Activated T-cell treated with anti-CD3 and anti-CD28 coated beads for 48 hours (primary cell): ENCODE measurements at places on chromosomes 7 and 10.
A peak's percentile ranks its signal among the peaks of the same experiment; 100 is the strongest.

DNA sequence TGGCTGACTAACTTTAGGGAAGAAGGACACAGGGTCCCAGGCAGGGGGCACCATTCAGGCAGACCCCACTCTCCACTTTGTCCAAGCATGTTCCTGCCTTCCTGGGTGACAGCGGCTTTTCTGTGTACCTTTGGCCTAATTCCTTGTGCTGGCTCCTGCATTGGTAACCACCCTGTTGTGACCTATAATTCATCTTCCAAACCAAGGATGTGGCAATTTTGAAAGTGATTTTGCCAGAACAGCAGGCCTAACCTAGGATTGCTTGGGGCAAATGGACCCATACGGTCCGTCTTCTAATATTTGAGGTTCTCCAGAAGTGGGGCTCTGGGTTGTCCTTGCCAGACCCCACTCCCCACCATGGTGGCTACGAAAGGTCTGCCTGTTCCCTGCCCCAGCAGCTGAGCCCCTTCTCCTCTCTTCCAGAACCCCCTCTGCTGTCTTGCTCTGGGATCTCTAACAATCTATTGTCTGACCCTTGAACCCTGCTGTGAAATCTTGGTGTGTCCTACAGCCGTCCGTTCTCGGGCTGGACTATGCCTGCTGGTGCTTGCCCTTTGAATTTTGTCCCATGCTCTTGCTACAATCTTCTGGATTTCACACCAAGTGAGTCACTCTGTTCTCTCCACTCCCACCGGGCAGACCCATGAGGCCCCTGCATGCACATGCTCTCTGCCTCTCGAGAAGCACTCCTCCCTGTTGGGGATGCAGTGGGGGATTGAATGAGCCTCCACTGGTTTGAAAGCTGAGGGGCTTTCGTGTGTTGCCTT lies 316.0 kb downstream of the CXCL12 start:
- DNase-seq = no peak

GRCh38 chr10:35558276-35558675 lies 46.9 kb upstream of the GJD4 start:
- no peak for DNase-seq

- DNase-seq = no peak
Measured at GRCh38 chr10:50850578-50851230, 34.7 kb downstream of the A1CF start.

DNA sequence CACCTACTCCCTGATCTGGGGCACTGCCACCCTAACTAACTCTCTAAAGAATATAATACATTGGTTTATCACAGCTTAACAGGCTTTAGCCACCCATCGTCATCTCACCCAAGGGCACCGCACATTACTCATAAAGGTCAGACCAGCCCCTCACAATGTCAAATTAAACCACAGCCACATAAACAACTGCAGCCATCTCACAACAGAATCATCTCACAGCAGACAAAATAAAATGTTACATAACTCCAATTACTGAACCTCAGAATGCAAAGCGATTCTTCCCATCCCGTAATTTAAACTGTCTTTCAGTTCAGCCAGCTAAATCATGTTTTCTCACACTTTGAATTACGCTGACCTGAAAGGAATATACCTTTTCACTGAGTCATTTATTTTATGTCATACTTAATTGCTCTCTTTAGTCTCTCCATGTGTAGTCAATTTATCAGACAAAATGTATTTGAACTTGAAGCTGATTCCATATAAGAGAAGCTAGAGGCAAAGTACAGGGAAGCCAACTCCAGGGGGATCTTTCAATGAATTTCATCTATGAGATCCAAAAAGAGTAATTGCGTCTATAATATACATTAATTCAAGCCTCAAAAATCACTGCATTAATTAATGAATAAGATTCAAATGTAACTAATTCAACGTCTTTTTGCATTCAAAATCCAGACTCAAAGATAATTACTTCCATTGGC lies 96.9 kb upstream of the NEBL start:
- DNase-seq = no peak

DNA sequence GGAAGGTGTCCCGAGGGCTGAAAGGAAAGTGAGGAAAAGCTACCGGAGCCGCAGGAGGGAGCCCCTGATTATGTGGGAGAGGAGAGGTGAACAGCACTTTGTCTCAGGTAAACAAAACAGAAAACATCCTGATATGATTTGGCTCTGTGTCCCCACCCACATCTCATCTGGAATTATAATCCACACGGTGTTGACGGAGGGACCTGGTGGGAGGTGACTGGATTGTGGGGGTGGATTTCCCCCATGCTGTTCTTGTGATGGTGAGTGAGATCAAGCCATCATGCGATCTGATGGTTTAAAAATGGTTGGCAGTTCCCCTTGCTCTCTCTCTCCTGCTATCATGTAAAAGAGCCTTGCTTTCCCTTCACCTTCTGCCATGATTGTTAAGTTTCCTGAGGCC lies 3.0 kb downstream of the POLD2 start:
- no peak for DNase-seq

- no peak for DNase-seq
Measured at GRCh38 chr7:54112567-54112966, 429.6 kb upstream of the VSTM2A start.

DNA sequence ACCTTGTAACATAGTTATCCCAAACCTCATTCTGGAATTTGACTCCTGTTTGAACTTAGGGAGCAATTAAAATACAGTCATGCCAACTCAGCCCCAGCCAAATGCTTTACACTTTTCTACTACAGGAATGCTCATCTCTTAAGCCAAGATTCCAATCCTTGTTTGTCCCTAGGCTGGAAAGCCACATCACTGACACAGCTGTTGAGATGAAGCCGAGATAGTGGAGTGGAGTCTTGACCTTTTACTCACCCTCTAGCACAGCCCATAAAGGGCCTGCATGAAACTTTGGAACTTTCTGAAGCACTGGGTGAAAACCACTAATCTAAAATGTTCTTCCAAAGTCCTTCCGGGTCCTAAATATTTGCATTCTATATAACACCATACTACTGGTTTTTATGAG lies 247.3 kb downstream of the ETV1 start:
- no peak for DNase-seq

GRCh38 chr10:31749301-31749700 lies 179.3 kb downstream of the ARHGAP12 start:
- DNase-seq = no peak

DNA sequence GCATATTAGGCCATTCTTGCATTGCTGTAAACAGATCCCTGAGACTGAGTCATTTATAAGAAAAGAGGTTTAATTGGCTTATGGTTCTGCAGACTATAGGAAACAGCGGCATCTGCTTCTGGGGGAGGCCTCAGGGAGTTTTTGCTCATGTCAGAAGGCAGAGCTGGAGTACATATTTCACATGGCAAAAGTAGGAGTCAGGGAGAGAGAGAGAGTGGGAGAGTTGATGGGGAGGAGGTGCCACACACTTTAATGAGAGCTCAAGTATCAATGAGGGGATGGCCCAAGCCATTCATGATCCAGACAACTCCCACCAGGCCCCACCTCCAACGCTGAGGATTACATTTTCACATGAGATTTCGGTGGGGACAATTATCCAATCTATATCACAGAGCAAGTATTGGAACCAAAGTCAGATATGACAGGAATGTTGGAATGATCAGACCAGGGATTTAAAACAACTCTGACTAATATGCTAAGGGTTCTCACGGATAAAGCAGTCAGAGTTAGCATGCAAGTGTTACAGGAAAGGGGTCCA lies 795.3 kb upstream of the CELF2 start:
- no peak for DNase-seq

- DNase-seq = no peak
Measured at GRCh38 chr7:130324306-130324943, 20.2 kb upstream of the CPA5 start.

- no peak for DNase-seq
Measured at GRCh38 chr10:101817337-101818118, 716 bp downstream of the OGA start.

GRCh38 chr7:155228459-155228845 lies 69.2 kb upstream of the INSIG1 start:
- no peak for DNase-seq

DNA sequence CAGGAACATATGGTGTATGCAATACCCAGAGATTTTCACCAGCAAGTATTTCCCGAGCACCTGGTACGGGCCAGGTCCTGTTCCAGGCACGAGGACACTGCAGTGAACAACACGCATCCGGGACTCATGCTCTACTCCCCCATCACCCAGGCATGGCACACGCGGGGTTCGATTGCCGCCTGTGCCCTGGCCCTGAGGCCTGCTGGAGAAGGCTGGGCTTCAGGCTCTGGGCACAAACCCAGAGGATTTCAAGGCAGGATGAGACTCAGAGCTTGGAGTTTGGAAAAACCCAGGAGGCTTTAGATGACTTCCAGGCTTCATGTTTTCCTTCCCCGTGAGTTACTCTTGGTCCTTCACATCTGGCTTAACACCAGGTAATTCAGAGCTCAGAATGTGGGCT lies 143.5 kb downstream of the NEURL1 start:
- no peak for DNase-seq

- no peak for DNase-seq
Measured at GRCh38 chr10:111247781-111248389, 171.1 kb downstream of the ADRA2A start.

DNA sequence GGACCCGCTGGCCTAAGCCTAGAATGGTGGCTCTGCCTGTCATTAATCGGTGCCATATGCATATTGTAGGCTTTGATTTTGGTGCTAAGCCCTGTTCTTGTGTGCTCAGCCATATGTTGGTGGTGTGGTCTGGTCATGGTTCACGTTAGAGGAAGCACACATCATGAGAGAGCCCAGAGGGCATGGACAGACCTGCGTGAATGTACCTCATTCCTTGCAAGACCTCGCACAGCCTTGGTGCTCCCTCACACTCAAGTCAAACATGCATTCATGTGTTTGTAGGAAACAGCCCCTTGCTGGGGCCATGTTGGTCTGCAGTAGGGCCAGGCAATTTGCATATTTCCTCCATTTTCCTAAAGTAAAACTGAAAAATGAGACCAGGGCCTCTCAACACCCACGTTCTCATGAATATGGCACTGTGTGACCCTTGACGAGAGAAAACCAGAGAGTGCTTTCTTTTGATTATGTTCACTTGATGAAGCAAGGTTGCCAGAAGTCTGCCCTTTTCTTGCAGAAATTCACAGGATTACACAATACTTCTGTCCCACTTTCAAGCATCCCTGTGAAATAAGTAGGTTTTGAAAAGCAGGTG lies 268.7 kb downstream of the CELF2 start:
- no peak for DNase-seq

GRCh38 chr10:96619120-96619519 lies 32.3 kb upstream of the TM9SF3 start:
- DNase-seq = no peak

DNA sequence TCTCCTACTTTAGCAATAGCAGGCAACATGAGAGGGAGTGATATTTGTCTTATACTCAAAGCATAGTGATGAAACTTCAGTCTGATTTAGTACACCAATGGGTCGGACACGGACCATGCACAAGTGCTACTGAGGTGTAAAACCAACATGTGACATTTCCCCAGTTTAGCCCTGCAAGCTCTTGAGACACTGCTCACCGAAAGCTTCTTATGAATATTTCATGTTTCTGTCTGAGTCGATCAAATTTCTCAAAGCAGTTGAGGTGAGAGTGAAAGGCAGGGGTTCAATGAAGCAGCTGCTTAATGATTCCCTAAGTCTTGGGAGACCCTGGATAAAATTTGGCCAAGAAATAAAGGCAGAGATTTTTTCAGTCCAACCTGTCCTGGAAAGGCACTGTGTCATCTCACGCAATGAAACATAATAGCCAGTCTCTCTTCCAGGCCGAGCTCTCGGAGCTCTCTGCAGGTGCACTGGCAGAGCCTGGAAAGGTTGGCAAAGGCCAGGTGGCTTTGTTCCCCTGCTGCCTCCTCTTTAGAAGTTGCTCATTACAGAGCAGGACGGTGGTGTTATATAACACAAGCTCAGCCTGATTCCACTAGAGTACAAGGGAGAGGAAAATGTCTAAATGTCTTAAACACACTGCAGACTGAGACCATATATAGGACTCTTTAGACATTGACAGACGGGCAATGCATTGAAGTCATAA lies 33.9 kb upstream of the XPNPEP1 start:
- DNase-seq = no peak

- DNase-seq = no peak
Measured at GRCh38 chr10:48317321-48317990, 11.0 kb downstream of the MAPK8 start.

GRCh38 chr10:72085864-72086465 lies 2.4 kb downstream of the SPOCK2 start:
- no peak for DNase-seq

DNA sequence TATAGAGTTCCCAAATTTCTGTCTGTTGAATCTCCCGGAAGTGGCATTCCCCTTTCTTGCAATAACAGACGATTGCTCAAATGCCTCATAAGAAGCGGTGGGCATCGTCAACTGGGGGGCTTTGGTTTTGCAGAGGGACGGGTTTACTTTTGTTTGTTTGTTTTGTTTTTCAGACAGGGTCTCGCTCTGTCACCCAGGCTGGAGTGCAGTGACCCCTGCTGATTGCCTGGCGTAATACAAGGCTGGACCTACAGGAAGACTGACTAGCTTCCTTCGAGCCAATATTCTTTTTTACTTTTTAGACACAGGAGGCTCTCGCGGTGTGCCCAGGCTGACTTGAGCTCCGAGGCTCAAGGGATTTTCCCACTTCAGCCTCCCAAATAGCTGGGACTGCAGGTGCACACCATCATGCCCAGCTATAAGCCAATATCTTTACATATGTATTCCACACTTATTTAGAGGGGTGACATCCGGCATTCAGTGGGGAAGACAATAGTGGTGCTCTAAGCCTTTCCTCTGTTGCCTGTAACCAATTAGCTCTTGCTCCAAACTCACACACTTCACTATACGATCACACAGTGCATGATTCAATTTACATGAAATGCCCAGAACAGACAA lies 58.1 kb downstream of the FHIP2A start:
- peak; percentile 36 for DNase-seq

- DNase-seq = no peak
Measured at GRCh38 chr10:27642023-27642589, 103.5 kb downstream of the MKX start.

GRCh38 chr10:124249812-124250432 lies 156.5 kb upstream of the CHST15 start:
- no peak for DNase-seq

- DNase-seq = no peak
Measured at GRCh38 chr7:97270280-97270679, 152.8 kb downstream of the SDHAF3 start.

DNA sequence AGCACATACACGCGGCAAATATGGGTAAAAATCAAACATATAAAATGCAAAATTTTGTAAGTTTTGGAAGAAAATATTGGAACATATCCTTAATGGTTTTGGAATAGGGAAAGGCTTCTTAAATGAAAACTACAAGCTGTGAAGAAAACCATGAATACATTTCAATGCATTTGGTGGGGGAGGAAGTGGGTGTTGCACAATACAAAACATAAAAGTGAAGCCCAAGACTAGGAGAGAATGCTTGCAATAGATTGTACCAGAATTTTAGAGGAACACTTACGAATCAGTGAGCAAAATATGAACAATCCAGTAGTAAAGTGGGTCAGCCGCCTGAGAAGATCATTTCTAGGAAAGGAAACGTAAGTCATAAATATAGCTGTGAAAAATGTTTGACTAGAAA lies 322.6 kb upstream of the MKI67 start:
- no peak for DNase-seq

DNA sequence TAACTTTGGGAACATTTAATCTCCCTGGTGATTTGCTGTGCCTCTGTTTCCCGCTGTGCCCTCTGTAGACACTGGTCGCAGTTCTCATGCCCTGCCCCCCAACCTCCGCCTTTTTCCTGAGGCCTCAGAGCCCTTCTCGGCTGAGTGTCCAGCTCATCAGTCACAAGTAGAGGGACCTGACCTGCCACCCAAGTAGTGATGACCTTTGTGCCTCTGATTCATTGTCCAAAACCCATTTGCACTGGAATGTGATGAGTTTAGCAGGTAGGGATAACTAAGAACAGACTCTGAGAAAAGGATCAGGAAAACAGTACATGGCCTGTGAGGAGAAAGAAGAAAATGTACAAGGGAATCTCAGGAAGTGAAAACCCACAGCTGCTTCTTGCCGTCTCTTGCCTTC lies 58.8 kb downstream of the LANCL2 start:
- no peak for DNase-seq
